ENCODE measurements at places on chromosomes 16 and 17. TPM values are rescaled to one million over a fixed set of nuclear protein-coding genes. Genes with fewer than 3 reads are reported as not detected.

GRCh38 chr16:47523342-47524006 lies 62.3 kb downstream of the PHKB start:
- no peak for DNase-seq

GRCh38 chr16:57803134-57803990 lies 1.1 kb upstream of the KIFC3 start:
- peak; percentile 31 for DNase-seq

DNA sequence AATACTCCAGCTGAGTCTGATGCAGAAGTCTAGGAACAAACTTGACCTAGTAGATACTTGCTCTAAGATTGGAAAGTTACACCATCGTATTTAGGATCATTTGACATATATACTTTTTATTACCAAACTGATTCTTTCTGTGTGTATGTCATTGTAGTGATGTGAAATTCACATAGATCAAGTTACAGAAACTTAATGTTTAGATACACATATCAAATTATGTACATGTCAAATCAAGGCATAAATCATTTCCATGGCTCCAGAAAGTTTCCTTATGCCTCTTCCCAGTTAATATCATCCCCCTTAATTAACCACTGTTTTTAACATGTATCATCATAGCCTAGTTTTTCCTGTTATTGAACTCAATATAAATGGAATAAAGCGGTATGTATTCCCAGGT lies 292.0 kb upstream of the CDH11 start:
- no peak for DNase-seq

DNA sequence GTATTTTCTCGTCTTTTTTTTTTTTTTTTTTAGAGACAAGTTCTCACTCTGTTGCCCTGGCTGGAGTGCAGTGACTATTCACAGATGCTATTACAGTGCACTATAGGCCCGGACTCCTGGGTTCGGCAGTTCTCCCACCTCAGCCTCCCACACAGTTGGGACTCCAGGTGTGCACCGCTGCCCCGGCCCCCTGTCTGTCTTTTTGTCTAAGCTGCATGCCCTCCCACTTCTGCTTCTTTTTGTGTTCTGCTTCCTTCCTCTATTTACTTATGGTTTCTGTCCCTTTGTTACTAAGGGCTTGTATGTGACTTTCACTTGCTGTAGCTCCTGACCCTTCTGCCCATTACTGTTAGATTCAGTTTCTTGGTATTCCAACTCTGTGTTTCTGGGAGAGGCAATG lies 20.5 kb downstream of the SLC7A6 start:
- no peak for DNase-seq

GRCh38 chr17:16277163-16277562 lies 60.2 kb downstream of the PIGL start:
- no peak for DNase-seq

DNA sequence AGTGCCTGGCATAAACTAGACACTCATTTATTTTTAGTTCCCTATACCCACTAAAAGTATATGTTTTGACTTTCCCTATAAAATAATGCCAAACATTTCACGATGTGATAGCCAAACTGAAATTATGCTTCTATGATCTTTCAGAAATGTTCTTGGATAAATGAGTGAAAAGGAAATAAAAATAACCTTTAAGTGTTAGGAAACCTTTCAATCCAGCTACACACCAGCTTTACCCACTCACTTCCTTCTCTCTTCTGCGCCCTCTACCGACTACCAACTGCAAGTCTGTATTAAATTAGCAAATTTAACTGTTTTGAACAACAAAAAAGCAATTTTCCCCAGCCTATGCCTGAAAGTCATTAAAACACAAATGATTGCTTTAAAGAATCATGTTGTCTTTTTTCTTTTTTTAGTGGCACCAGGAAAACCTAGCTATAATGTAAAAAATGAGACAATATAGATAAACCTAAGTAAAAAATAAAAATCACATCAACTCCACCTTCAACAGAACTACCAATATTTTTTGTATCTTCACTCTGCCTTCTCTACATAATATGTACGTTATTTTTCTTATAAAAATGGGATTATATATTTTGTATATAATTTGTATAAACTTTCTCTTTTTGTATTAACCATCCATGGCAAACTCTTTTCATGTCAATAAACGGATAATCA lies 13.2 kb upstream of the TMEM100 start:
- peak; percentile 24 for DNase-seq

- DNase-seq = no peak
Observed at GRCh38 chr16:9122969-9123368, 31.5 kb downstream of the HAPSTR1 start.

DNA sequence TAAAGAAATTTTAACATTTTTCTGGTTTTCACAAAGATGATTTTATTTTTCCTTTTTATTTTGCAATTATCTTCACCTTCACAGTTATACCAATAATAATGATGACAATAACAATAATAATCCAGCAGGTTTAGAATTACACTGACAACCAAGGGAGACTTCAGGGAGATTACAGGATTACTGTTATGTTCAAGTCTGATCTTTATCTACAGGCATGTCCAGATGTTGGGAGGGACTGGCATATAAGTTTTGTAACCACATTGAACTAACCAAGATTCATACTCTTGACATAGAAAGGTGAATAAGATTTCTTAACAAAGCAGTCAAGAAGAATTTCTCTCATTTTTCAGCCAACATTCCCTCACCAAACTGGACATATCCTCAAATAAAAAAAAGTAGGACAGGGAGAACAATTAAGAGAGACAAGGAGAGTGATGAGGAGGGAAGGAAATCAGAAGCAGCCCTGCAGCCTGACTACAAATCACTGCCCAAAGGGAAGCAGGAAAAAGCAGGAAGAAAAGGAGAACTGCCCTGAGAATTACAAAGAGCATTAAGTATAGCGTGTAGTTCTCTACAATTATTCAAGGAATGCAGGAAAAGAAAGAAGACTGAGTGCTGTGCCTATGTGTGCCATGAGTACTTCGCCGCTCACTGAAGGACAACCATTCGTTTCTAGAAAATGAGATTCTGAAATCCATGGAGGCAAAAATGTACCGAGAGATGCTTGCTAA lies 155.7 kb upstream of the C17orf78 start:
- no peak for DNase-seq

BAIAP2 gene
- 16.9 TPM for total RNA-seq

ACSM2A gene
- not detected for total RNA-seq

Data from WTC11 (cell line).